ENCODE measurements at places on chromosomes 12 and 14. TPM values are rescaled to one million over a fixed set of nuclear protein-coding genes. Genes with fewer than 3 reads are reported as not detected.

GRCh38 chr14:68630081-68630571 lies 162.7 kb downstream of the ZFP36L1 start:
- no peak for DNase-seq

DNA sequence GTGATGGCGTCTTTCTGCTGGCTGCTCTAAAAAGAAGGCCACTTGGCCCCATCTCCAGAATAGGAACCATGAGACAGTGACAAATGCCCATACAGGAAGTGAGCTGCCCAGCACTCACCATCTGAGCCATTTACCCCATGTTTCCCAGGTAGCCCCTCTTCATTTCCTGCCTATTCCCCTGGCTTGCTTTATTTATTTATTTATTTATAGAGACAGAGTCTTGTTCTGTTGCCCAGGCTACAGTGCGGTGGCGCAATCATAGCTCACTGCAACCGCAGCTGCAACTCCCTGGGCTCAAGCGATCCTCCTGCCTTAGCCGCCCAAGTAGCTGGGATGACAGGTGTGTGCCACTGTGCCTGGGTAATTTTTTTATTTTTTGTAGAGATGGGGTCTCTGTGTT lies 71.2 kb downstream of the RIN3 start:
- no peak for DNase-seq

CCDC92 gene
- total RNA-seq, result 5.4 TPM

GRCh38 chr12:54680374-54680773 lies 32.2 kb upstream of the DCD start:
- peak; percentile 19 for DNase-seq

CCDC197 gene
- total RNA-seq, result not detected

- DNase-seq, result no peak
Measured at GRCh38 chr14:74962493-74962892, 7.1 kb upstream of the PGF start.

DNA sequence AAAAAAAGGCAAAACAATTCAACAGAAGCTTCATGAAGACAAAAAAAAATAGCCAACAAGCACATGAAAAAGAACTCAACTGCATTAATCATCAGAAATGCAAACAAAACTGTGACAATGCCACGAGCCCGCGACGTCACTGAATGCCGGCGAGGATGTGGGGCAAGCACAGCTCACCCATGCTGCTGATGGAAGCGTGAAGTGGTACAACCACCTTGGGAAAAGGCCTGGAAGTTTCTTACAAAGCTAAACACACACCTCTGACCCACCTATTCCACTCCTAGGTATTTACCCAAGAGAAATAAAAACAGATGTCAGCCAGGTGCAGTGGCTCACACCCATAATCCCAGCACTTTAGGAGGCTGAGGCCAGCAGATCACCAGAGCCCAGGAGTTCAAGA lies 10.5 kb downstream of the BTBD6 start:
- no peak for DNase-seq

DNA sequence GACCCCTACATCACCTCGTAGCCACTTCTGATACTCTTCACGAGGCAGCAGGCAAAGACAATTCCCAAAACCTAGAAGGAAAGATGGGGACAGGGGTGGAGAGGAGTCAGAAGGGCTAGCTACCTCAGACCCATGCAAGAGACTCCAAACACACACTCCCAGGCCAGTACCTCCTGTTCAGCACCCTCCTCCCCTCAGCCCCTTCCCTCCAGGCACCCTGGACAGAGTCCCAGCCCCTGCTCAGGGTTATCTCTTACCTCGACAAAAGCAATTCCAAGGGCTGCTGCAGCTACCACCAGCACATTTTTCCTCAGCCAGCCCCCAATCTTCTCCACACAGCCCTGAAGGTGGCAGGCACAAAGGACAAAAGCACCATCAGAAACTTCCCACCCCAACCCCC lies 3.3 kb downstream of the CD63 start:
- no peak for DNase-seq

DENND5B gene
- total RNA-seq, result 18.7 TPM

- DNase-seq, result no peak
Measured at GRCh38 chr14:61911574-61911973, 149.4 kb downstream of the SNAPC1 start.

CDCA3 gene
- 56.5 TPM for total RNA-seq

CLEC1B gene
- not detected for total RNA-seq

CIPC gene
- 13.9 TPM for total RNA-seq

DNA sequence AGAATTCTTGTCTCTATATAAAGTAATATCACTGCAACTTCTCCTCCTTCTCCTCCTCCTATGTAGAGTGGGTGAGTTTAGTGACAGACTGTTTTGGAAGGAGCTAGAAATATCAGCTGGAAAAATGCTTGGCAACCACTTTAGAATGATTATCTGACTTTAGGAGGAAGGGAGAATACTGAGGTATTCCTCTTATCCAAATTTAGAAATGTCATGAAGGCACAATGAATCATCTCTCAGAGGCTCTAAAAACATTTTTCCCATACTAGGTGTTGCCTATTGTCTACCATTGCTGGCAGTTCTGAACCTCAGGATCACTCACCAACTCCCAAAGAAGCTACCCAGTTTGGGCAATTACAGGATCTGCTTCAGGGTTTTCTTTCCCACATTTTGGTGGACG lies 306.6 kb upstream of the ATP2B1 start:
- DNase-seq, result no peak

DNA sequence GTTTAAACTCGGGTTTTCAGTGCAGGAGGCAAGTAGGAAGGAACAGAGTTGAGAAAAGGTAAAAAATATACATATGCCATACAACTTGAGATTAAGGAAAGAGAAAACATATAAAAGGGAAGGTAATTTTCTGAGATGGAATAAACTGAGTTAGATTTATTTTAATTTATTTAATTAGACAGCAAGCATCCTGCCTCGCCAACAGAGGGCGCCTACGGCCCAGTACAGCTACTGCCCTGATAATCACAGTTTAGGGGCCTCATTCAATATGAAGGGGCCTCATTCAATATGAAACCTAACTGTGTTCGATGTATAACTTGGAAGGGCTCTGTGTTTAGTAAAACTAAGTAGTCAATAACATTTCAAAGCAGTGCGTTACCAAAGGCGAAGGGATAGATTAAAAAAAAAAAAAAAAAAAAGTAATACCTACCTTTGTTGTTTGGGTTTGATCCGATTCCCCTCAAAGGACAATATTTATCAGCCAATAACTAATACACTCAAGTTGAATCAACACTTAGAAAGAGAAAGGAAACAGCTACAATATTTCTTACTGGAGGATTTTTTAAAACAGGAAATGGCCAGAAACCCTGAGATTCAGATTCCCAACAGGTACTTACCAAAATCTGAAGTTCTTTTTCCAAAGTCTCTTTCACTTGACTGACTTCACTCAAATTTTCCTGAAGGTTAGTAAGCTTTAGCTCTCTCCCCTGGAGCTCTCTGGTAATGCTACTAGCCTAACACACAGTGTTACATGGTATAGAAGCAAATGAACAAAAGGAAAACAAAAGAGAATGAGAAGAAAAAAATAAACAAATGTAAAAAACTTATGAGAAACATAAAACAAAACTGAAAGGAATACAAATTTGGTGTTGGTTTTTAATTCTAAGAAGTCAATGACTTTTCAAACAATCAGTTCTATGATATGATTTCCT lies 70.0 kb upstream of the VPS33A start:
- peak; percentile 23 for DNase-seq

SOX5 gene
- 76.4 TPM for total RNA-seq

SLC17A8 gene
- 0.10 TPM for total RNA-seq

COX8C gene
- not detected for total RNA-seq

DNA sequence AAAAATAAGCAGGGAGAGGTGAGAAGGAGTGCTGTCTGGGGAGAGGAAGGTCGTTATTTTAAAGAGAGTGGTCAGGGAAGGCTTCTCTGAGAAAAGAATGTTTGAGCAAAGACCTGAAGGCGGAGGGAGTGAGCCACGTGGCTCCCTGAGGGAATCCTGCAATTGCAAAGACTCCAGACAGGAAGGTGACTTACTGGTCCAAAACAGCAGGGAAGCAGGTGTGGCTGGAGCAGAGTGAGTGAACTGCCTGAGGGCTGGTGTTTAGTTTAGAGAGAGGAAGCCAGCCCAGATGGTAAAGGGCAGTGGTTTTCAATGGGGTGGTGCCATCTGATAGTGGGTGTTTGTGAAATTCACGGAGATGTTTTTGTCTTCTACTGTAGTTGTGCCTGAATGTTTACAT lies 58.8 kb upstream of the LTA4H start:
- DNase-seq, result no peak

GRCh38 chr12:94186278-94187241 lies 38.2 kb downstream of the PLXNC1 start:
- DNase-seq, result no peak

TTC5 gene
- 28.5 TPM for total RNA-seq

FOXG1 gene
- not detected for total RNA-seq

PROX2 gene
- not detected for total RNA-seq

PPP1R3E gene
- total RNA-seq, result 16.5 TPM

SMCO2 gene
- not detected for total RNA-seq

DNA sequence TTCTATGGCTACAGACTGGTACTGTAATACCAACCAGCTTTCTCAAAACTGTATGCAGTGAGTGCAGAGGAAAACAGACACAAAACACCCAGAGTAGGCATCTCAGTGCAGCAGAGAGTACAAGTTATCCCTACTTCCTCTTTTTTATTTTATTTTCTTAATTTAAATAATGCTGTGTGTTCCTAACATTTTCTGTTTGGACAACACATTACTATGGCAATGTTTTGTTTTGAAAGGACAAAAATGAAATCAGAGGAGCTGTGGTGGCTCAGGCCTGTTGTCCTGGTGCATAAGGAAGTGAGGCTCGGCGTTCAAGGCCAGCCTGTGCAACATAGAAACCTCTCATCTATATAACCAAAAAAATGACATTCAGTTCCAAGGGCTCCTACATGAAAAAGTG lies 33.7 kb upstream of the SELPLG start:
- peak; percentile 12 for DNase-seq

- no peak for DNase-seq
Measured at GRCh38 chr12:67592228-67593011, 56.1 kb upstream of the DYRK2 start.

PTPRR gene
- total RNA-seq, result not detected

PIWIL1 gene
- total RNA-seq, result not detected

DNA sequence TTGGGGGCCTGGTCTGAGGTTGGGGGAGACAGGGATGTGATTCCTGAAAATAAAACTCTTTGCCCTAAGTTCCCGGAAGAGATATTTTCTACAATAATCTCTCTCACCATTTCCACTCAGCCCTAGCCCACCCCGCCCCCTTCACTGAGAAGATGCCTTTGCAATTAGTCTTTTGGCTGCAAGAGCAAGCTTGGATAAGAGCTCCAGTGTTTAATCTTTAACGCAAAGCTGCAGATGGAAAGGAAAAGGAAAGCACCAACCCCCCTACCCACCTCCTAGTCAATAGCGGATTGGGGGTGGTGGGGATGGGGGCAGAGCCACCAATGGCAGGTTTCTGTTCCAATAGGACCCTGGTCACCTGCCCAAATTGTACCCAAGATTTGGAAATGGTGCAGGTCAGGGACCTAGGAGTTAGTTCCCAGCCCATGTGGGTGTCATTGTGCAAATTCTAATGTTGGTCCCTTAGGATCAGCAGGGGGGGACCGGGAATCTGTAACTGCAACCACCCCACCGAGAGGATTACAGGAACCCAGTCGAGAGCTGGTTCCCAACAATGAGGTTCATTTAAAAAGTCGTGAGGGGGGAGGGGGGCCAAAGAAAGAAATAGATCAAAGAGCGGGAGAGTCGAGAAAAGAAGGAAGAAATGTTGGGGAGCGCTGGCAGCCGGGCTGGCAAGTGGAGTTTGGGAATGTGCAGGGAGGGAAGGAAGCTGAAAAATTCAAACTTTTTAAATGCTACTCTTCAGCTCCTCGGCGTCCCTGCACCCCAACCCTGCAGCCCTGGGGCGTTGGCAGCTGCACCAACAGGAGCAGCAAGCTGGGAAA lies 1.6 kb downstream of the ZFP36L1 start:
- DNase-seq, result no peak

CTSG gene
- not detected for total RNA-seq

DNA sequence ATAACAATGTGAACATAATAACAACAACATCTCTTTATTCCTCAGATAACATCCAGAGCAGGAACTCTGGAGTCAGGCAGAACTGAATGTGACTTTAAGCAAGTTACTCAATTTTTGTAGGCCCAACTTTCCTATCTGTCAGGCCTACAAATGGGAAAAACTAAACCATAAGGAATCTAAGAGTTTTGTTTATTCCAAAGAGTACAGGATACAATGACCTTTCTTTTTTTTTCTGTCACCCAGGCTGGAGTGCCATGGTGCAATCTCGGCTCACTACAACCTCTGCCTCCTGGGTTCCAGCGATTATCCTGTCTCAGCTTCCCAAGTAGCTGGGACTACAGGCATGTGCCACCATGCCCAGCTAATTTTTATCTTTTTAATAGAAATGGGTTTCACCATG lies 9.4 kb downstream of the LPCAT3 start:
- no peak for DNase-seq

GRCh38 chr12:50066402-50066801 lies 9.0 kb downstream of the ASIC1 start:
- DNase-seq, result no peak

GRCh38 chr14:69536971-69537370 lies 37.7 kb downstream of the CCDC177 start:
- DNase-seq, result no peak

- no peak for DNase-seq
Measured at GRCh38 chr12:64532734-64533351, 77.5 kb upstream of the RASSF3 start.

GRCh38 chr12:65293735-65294134 lies 15.3 kb downstream of the MSRB3 start:
- DNase-seq, result no peak

GRCh38 chr12:19169222-19169621 lies 39.7 kb downstream of the PLEKHA5 start:
- no peak for DNase-seq

GRCh38 chr12:66403746-66404145 lies 101.5 kb downstream of the HELB start:
- DNase-seq, result no peak

GRCh38 chr14:105519946-105520698 lies 6.3 kb upstream of the TMEM121 start:
- DNase-seq, result no peak

GRCh38 chr14:56219666-56220413 lies 101.6 kb downstream of the PELI2 start:
- DNase-seq, result no peak

GRCh38 chr14:69003626-69004025 lies 24.5 kb upstream of the ACTN1 start:
- DNase-seq, result no peak

DNA sequence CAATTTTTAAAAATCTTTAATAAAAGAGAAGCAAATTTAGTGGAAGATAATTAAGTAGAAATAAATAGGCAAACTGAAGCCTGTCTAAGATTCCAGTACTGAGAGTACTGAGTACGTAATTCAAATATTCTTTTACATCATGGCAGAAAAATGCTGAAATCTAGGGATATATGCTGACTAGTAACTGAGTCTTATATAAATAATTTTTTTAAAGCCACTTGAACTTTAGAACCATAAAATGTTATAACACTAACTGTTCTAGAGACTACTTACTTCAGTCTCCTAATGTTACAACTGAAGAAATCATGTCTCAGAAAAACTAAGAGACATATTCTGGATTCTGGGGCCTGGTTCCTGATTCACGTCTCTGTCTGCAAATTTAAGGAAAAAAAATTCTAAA lies 230.6 kb upstream of the PLEKHG7 start:
- no peak for DNase-seq

Data from HepG2 (cell line).